ENCODE measurements at places on chromosomes 6 and 20. TPM values are rescaled to one million over a fixed set of nuclear protein-coding genes. Genes with fewer than 3 reads are reported as not detected.

GRCh38 chr6:71383901-71384489, 95.4 kb downstream of the OGFRL1 start:
- H3K4me3 ChIP-seq = no peak overlapping the region
- no peak overlapping the region for H3K27ac ChIP-seq
- DNase-seq = peak; percentile 15
- H3K27me3 ChIP-seq = peaks cover 13% of the 10 kb centered on the region
- H3K4me1 ChIP-seq = no peaks in the 10 kb centered on the region
- no peaks in the 10 kb centered on the region for H3K36me3 ChIP-seq

Gene COL9A1
- not detected for total RNA-seq

DNA sequence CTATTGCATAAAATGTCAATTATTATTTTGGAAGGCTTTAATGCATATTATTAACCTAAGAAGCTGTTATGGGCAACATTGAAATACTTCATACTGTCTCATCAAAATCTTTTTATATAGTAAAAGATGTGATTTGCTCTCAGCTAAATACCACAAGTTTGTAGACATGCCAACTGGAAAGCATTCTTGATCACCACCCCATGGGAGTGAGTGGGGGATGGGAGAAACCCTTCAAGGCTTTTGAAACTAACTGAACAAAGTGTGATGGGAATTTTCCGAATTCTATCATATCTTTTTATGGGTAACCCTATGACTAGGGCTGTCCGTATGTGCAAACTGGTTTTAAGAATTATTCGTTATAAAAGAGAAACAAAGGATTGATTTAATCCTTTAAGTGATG, 377.3 kb upstream of the JAG1 start:
- H3K36me3 ChIP-seq = no peaks in the 10 kb centered on the region
- H3K4me1 ChIP-seq = no peaks in the 10 kb centered on the region
- H3K4me3 ChIP-seq = no peak overlapping the region
- H3K27ac ChIP-seq = no peak overlapping the region

GRCh38 chr6:159125014-159125609, 44.1 kb upstream of the FNDC1 start:
- no peak overlapping the region for H3K4me3 ChIP-seq
- no peaks in the 10 kb centered on the region for H3K36me3 ChIP-seq
- no peaks in the 10 kb centered on the region for H3K4me1 ChIP-seq
- peaks cover 9% of the 10 kb centered on the region for H3K27me3 ChIP-seq
- no peak for DNase-seq

DNA sequence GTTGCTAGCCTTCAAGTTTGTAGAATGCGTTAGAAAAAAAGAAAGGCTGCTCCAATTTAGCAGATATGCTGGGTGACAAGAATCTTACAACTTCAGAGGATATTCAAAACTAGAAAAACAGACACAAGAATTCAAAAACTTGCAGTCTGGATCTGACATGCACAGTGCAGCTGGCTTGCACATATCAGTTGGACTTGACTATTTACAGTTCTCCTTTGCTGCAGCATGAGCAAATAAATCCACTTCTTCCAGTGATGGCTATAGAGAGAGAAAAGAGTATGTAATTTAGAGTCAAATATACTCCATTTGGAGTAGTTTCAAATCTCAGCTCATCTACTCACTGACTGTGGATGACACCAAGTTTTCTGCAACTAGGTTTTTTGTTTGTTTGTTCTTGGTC, 247.0 kb downstream of the RIMS1 start:
- no peaks in the 10 kb centered on the region for H3K27me3 ChIP-seq
- no peaks in the 10 kb centered on the region for H3K36me3 ChIP-seq
- no peak overlapping the region for H3K27ac ChIP-seq
- DNase-seq = no peak

GRCh38 chr20:49052334-49052733, 6.2 kb downstream of the CSE1L start:
- no peak for DNase-seq
- no peaks in the 10 kb centered on the region for H3K27me3 ChIP-seq
- H3K27ac ChIP-seq = peak overlapping the region; percentile 64
- peaks cover 53% of the 10 kb centered on the region for H3K36me3 ChIP-seq

DNA sequence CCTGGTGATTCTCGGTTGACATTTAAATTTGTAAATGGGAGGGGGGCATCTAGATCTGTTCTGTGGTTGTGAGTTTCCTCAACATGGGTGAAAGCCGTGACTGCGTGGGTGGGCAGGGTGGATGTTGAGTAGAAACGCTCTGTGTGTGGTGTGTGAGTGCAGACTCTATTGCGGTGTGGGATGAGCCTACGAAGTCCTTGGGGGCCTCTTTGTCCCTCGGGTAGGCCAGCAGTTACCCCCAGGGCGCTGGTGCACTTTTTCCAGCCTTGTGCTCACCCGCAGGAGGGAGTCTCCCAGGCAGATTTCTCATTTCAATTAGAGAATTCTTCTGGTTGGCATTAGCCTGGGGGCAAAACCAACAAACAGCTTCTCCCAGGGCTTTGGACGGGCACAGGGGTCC, 10.6 kb downstream of the TOX2 start:
- H3K27me3 ChIP-seq = peaks cover 63% of the 10 kb centered on the region
- no peak for DNase-seq
- H3K27ac ChIP-seq = no peak overlapping the region
- no peak overlapping the region for H3K4me3 ChIP-seq

- DNase-seq = no peak
- peaks cover 14% of the 10 kb centered on the region for H3K27me3 ChIP-seq
- H3K4me3 ChIP-seq = no peak overlapping the region
- no peaks in the 10 kb centered on the region for H3K4me1 ChIP-seq
- no peak overlapping the region for H3K27ac ChIP-seq
- no peaks in the 10 kb centered on the region for H3K36me3 ChIP-seq
Measured at GRCh38 chr6:3770023-3770720, 18.7 kb upstream of the PXDC1 start.

DNA sequence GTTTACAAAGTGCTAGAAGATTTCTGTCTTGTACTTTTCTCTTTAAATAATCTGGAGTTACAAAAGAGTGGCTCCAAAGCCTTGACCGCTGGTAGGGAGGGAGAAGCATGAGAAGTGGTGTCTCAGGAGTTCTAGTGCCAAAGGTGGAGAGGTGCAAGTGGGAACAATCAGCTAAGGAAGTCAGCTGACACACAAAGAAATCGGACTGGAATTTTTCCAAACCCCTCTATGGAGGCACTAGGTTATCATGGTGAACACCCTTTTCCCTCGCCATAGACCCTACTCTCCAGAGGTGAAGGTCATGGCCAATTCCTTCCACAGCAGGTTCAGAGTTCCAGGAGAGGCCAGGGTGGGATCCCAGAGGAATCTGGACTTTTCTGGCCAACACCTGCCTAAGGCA, 14.8 kb downstream of the PLAGL2 start:
- no peak for DNase-seq
- peaks cover 29% of the 10 kb centered on the region for H3K36me3 ChIP-seq
- no peak overlapping the region for H3K27ac ChIP-seq
- H3K4me3 ChIP-seq = no peak overlapping the region
- H3K4me1 ChIP-seq = peaks cover 19% of the 10 kb centered on the region

- peak overlapping the region; percentile 99 for H3K4me3 ChIP-seq
- peaks cover 67% of the 10 kb centered on the region for H3K4me1 ChIP-seq
- H3K27ac ChIP-seq = peak overlapping the region; percentile 100
- DNase-seq = peak; percentile 70
Measured at GRCh38 chr6:32840604-32841246, 2.2 kb upstream of the TAP2 start.

- peaks cover 14% of the 10 kb centered on the region for H3K4me1 ChIP-seq
- no peak overlapping the region for H3K27ac ChIP-seq
- peaks cover 3% of the 10 kb centered on the region for H3K27me3 ChIP-seq
- peaks cover 18% of the 10 kb centered on the region for H3K36me3 ChIP-seq
- DNase-seq = no peak
Measured at GRCh38 chr6:130583268-130583667, 217.5 kb downstream of the TMEM200A start.

Gene SAPCD1
- total RNA-seq = 9.8 TPM

- H3K27me3 ChIP-seq = no peaks in the 10 kb centered on the region
- H3K27ac ChIP-seq = no peak overlapping the region
- no peaks in the 10 kb centered on the region for H3K4me1 ChIP-seq
- no peak for DNase-seq
- H3K36me3 ChIP-seq = no peaks in the 10 kb centered on the region
- H3K4me3 ChIP-seq = no peak overlapping the region
Measured at GRCh38 chr6:116335612-116336215, 35.0 kb upstream of the DSE start.

GRCh38 chr6:31001281-31001888, 8.9 kb upstream of the MUC22 start:
- H3K4me1 ChIP-seq = peaks cover 2% of the 10 kb centered on the region
- H3K36me3 ChIP-seq = no peaks in the 10 kb centered on the region
- no peak overlapping the region for H3K4me3 ChIP-seq
- no peak overlapping the region for H3K27ac ChIP-seq
- no peak for DNase-seq

Gene RAD21L1
- total RNA-seq = not detected

- no peak for DNase-seq
- no peaks in the 10 kb centered on the region for H3K27me3 ChIP-seq
- no peak overlapping the region for H3K27ac ChIP-seq
- peaks cover 40% of the 10 kb centered on the region for H3K4me1 ChIP-seq
Measured at GRCh38 chr6:34697904-34698559, 1.5 kb upstream of the ILRUN start.

DNA sequence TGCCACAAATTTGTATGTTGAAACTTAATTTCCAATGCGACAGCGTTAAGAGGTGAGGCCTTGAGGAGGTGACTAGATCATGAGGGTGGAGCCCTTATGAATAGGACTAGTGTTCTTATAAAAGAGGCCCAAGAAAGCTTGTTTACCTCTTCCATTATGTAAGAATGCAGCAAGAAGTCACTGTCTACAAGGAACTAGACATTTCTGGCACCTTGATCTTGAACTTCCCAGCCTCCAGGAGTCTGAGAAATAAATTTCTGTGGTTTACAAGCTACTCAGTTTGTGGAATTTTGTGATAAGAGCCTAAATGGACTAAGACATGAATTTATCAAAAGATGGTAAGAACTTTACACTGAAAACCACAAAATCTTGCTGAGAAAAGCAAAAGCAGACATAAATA, 173.6 kb upstream of the SGK1 start:
- no peaks in the 10 kb centered on the region for H3K4me1 ChIP-seq
- DNase-seq = no peak
- no peak overlapping the region for H3K27ac ChIP-seq
- H3K4me3 ChIP-seq = no peak overlapping the region
- H3K27me3 ChIP-seq = peaks cover 2% of the 10 kb centered on the region
- H3K36me3 ChIP-seq = no peaks in the 10 kb centered on the region

DNA sequence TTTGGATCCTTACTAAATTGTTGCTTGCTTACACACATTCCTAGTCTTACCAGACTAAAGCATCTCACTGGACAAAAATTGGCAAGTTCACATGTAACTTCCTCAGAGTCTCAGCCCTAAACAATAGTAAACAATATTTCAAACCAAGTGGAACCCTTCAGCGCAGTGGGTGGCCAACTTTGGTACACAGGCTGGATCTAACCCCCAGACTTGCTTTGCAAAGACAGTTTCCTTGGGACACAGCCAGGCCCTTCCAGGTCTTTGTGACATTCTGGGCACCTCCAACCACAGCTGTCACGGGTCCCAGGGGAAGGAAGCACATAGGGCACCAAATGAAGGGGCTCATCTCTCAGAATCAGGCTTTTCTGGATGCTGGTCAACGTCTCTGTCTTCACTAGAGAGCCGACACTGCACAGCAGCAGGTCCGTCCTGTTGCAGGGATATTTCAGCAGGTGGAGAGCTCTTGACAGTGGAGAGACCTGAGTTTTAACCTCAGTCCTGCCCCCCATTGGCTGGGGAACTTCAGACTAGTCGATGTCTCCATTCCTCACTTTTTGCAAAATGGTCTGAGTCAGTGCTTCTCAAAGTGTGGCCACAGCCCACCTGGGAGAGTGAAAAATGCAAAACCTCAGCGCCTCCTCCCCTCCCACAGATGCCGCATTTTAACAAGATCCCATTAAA, 91.4 kb downstream of the BFSP1 start:
- peaks cover 10% of the 10 kb centered on the region for H3K27me3 ChIP-seq
- no peak overlapping the region for H3K27ac ChIP-seq
- no peak for DNase-seq
- H3K36me3 ChIP-seq = no peaks in the 10 kb centered on the region

Gene MAS1
- total RNA-seq = not detected

Gene C6orf15
- not detected for total RNA-seq

- no peak for DNase-seq
- H3K27ac ChIP-seq = no peak overlapping the region
- peaks cover 2% of the 10 kb centered on the region for H3K27me3 ChIP-seq
- H3K4me1 ChIP-seq = no peaks in the 10 kb centered on the region
Measured at GRCh38 chr6:70336996-70337742, 34.3 kb upstream of the COL9A1 start.

DNA sequence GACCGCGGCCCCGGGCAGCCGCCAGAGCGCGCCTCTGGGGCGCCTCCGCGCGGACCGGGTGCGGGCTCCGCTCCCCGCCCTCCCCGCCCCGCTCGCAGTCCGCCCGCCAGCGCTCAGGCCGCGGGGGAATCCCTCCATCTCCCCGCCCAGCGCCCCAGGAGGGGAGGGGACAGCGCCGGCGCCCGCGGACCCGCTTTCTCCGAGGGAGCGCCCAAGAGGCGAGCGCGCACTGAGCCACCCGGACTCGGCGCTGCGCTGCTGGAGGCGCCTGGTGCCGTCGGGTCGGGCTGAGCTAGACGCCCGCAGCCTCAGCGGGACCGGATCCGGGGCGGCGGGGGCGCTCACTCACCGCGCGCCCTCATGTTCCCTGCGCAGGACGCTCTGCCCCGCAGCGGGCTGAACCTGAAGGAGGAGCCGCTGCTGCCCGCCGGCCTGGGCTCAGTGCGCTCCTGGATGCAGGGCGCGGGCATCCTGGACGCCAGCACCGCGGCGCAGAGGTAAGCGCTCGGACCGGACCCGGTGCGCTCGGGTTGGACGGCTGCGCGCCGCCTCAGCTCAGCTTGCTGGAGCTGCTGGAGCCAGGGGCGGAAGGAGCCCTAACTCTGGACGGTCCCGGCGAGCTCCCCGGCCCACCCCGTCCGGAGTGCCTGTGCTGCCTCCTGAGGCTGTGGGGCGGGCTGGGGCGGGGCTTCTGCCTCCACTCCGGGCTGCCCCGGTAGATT, 867 bp downstream of the EBF4 start:
- no peaks in the 10 kb centered on the region for H3K36me3 ChIP-seq
- H3K27me3 ChIP-seq = peaks cover 60% of the 10 kb centered on the region
- DNase-seq = peak; percentile 24

DNA sequence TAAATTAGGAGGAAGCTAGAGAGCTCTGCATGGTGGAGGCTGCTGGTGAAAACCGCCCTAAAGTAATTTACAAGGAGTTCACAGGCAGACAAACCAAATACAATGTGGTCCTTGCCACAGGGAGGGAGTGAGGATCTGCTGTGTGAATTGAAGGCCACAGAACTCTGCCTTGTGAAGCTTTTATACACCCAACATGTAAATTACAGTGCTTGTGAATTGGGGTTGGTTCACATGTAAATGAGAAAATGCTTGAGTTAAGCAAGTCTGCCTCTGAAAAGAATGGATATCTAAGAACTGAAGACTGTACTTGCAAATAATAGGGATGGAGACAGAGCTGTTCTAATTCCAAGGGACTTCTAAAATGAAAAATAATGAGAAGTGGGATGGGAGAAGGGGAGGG, 194.2 kb downstream of the SLC35F1 start:
- no peak overlapping the region for H3K27ac ChIP-seq
- no peak for DNase-seq
- no peak overlapping the region for H3K4me3 ChIP-seq
- H3K27me3 ChIP-seq = no peaks in the 10 kb centered on the region
- H3K4me1 ChIP-seq = no peaks in the 10 kb centered on the region

- H3K36me3 ChIP-seq = peaks cover 6% of the 10 kb centered on the region
- peaks cover 6% of the 10 kb centered on the region for H3K27me3 ChIP-seq
- peak; percentile 39 for DNase-seq
Measured at GRCh38 chr6:108260126-108260808, 573 bp downstream of the SNX3 start.

GRCh38 chr6:33983109-33983716, 162.7 kb downstream of the GRM4 start:
- peaks cover 3% of the 10 kb centered on the region for H3K27me3 ChIP-seq
- H3K27ac ChIP-seq = no peak overlapping the region
- H3K4me1 ChIP-seq = peaks cover 4% of the 10 kb centered on the region
- H3K36me3 ChIP-seq = no peaks in the 10 kb centered on the region
- H3K4me3 ChIP-seq = no peak overlapping the region

All from activated CD4-positive, alpha-beta T cell treated with anti-CD3 and anti-CD28 coated beads, Interleukin-2, amount 10 ng/mL, durations not matched to agents 7 days and 5 days (primary cell).